ENCODE measurements at places on chromosomes 7 and 10. TPM values are rescaled to one million over a fixed set of nuclear protein-coding genes. Genes with fewer than 3 reads are reported as not detected.

- no peak for DNase-seq
These were observed 104.1 kb downstream of the AOAH start for GRCh38 chr7:36620166-36620708.

Gene LIPK
- not detected for total RNA-seq

- no peak for DNase-seq
These were observed 120.2 kb upstream of the AMPH start for GRCh38 chr7:38751416-38751815.

Gene FZD1
- total RNA-seq: 16.5 TPM

DNA sequence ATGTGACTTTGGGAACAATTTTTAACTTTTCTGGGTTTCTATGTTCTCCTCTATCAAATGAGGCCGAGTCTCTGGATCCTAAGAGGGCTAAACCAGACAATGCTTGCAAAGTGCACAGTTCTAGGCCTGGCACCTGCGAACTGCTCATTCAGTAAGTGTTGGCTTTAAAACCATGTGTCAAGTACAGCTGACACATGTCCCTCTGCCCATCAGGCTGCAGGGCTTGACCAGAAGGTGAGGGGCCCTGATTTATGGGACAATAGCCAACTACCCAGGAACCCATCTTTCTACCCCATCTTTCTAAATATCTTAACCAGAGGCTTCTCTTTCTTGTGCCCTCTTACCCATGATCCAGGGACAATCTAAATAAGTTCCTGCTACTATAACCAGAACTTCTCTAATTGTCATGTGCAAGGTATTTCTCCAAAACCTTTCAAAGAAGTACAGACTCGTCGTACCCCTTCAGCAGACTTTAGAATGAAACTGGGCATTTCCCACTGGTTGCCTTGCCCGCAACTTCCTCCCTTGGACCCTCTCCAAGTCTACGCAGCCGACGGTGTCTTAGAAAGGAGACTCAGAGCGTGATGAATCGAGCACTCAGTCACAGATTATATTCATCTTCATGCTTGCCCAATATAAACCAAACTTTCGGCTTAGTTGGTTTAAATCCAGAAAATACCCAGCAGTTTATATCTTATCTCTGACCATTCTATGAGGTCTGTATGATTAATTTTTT lies 69.8 kb upstream of the STEAP1B start:
- DNase-seq: peak; percentile 58

Gene LRRC4
- total RNA-seq: 6.1 TPM

GRCh38 chr10:29317027-29317420 lies 28.2 kb downstream of the LYZL1 start:
- DNase-seq: no peak

DNA sequence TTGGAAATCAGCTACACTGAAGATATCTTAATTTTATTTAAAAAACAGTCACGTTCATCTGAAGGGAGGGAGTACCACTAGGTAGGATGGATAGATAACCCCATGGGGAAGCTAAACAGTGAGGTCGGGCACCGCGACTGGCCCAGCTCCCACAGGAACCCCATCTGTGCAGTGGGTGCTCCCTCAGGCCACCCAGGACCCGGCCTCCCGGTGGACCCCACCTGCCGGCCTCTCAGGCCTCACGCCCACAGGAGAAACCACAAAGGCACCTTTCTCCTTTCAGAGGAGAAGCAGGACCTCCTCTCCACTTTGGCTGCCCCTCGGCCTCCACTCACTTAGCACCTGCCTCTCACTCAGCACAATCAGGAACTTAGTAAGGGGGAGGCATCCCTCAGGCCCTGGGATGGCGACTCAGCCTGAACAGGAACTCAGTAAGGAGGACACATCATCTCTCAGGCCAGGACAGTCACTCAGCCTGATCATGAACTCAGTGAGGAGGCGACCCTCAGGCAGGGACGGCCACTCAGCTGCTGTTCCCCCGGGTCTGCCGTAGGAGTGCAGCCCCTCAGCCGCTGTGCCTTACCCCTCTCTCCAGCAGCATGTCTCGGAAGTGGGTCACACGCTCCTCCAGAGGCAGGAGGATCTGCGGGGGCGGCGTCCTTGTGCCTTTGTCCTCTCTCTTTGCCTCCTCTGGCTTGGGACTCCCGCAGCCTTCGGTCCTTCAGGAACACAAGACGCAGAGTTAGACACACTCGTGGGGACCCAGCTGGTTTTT lies 195.1 kb downstream of the TCERG1L start:
- no peak for DNase-seq

DNA sequence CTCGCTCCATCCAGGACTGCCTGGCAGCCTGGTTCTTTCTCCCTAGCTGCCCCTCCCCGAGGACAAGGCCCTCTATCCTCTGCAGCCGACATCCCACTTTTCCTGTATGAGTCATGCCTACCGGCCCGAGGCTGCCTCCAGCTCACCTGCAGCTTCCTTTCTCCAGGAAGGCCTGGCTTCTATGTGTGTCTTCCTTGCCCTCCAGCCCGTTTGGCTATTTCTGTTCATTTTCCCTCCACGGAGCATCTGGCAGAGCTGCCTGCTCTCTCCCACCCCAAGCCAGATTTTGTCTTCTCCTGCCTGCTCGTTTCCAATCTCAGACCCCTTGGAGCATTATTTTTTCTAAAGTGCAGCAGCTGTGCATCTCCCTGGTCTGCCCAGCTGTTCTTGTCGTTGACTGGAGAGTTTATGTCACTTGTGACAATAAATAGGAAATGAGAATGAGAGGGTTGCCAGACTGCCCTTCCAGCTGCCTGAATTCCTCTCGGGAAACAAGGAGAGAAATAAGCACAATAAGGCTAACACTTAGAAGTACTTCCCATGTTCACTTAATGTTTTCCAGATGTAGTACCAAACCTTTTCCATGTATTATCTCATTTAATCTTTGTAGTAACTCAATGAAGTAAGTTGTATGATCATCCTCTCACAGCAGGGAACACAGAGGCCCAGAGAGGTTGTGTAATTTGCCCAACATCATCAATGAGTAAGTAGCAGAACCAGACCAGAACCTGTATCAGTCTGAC lies 19.7 kb downstream of the UBTD1 start:
- no peak for DNase-seq

DNA sequence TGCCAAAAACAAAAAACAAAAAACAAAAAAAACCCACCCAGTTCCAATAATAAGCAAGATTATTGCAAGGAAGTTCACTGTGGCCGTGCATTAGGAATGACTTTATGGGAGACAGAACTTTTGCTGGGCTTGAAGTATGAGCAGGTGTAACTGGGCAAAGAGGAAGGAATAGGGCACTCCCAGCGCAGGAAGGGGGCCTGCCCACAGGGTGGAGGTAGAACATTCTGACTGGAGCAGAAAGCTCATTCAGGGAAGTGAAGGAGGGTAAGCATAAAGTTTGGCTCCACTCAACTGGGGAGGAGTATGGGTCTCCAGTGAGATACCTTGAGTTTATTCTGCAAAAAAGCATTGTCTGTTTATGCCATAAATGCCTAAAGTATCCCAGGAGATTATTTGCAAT lies 42.1 kb upstream of the WIPF3 start:
- no peak for DNase-seq

GRCh38 chr7:142482891-142483658 lies 225.2 kb upstream of the PRSS58 start:
- DNase-seq: no peak

Gene AFAP1L2
- total RNA-seq: 29.5 TPM

Gene HOXA4
- total RNA-seq: 0.98 TPM

Gene PON1
- not detected for total RNA-seq

DNA sequence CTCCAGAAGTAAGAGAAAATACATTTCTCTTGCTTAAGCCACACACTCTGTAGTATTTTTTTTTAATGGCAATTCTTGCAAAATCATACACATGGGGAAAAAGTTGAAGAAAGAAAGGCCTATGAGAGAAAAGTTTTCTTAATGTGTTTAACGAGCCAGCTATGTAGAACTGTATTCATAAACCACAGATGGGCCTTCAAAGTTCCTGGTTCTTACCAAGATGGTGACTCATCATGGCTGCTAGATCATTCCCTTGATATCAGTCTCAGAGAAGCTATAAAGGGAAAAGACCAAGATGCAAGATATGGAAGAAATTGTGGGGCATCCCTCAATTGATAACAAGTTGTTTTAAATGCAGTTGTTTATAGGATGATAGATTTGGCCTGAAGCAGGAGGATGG lies 992.7 kb upstream of the MBL2 start:
- no peak for DNase-seq

GRCh38 chr7:81845744-81846241 lies 75.9 kb upstream of the HGF start:
- DNase-seq: no peak

DNA sequence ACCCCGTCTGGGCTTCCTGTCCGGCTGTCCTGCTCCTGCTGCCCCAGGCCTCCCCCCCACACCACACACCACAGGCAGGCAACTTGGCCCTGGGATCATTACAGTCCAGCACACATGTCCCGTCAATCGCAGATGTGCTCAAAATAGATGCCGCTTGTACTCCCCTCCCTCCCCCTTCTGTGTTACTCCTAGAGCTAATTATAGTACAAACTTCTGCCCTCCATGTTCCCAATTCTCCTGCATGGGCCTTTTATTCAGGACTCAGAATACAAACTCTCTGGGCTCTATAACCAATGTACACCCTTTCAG lies at the start of gene SYNPO2L:
TSS of gene SYNPO2L (minus strand) at position 40 of the 309 bp plus-strand sequence. CDS start 107 bp downstream, outside the sequence.
- no peak for DNase-seq

Gene HOXA9
- total RNA-seq: 13.0 TPM

- no peak for DNase-seq
These were observed 213.6 kb upstream of the CELF2 start for GRCh38 chr10:10804061-10804460.

Gene TSPAN33
- 2.7 TPM for total RNA-seq

DNA sequence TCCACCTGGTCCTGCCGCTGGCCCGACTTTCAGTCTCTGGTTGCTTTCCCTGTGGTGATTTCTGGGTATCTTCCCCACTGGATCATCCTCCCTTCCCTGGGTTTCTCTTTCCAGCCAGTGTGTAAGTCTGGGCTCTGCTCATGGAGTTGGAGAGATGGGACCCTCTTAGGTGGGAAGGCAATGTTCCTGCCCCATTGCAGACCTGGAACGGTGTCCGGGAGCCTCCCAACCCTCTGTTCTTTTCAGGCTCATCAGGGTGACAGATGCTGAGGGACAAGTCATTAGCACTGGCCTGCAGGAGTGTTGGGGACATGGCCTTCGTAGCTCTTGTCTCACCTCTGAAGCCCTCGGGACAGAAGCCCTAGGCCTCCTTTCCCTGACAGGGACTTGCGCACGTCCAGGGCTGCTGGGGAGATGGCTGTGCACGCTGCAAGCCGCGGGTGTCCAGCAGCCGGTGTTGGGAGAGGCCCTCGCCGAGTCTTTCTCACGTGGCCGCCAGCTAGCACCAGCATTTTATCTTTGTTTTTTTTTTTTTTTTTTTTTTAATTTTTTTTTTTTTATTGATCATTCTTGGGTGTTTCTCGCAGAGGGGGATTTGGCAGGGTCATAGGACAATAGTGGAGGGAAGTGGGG lies 17.2 kb downstream of the ZNF783 start:
- DNase-seq: no peak

Gene LDB3
- 4.7 TPM for total RNA-seq

GRCh38 chr7:25906003-25906402 lies 246.0 kb upstream of the NFE2L3 start:
- DNase-seq: no peak

GRCh38 chr7:121945480-121946236 lies 72.7 kb downstream of the PTPRZ1 start:
- DNase-seq: no peak

DNA sequence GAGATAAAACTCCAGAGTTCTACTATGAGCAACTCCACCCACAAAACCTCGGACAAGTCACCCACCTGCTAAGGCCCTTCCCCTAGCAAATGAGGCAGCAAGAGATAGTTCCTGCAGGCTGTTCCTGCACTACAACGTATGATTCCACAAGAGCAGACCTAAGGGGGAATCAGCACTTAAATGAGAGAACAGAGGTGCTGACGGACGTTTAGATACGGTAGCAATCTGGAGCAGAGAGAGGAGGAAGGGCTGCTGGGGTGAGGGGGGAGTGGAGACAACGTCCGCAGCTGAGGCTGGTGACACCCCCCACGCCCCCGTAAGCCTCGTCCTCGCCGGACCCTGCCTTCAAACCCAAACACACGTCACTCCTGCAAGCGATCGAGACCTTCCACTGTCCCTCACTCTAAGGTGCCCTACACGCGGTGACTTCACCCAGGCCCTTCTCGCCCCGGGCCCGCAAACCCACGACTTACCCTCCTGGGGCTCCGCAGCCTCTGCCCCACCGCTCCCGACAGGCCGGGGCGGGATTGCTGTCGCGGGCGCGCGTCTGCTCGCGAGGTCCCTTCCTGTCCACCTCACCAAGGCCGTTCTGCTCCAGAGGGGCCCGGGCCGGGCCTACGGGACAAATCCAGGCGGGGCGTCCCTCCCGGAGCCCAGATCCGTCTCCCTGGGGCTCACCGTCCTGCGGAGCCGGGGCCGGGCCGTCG lies 635 bp downstream of the ZNF12 start:
- DNase-seq: no peak

- no peak for DNase-seq
These were observed 13.8 kb downstream of the RET start for GRCh38 chr10:43090664-43091063.

GRCh38 chr7:108079648-108080591 lies 50.2 kb downstream of the LAMB4 start:
- no peak for DNase-seq

Gene PTPN20
- 1.5 TPM for total RNA-seq

- DNase-seq: no peak
These were observed 444.3 kb upstream of the VSTM2A start for GRCh38 chr7:54097886-54098285.

DNA sequence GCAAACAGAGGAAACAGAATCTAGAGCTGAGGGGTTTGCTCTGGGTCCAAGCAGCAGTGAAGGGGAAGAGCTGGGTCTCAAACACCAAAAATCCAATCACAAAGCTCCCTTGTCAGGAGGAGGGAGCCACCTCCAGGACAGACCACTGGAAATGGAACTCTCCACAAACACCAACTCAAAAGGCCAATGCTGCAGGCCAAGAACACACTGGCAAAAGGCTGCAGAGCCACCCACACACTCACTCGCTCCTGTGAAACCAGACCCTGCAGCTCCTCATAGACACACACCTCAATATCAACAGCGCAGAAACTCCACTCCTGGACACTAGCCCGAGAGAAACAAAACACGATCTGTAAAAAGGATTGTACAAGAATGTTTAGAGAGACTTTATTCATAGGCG lies 213.5 kb downstream of the PTPRN2 start:
- no peak for DNase-seq

Data from vagina (tissue), 2 donors.